ENCODE measurements at places on chromosomes 6 and 20.
A peak's percentile ranks its signal among the peaks of the same experiment; 100 is the strongest.

DNA sequence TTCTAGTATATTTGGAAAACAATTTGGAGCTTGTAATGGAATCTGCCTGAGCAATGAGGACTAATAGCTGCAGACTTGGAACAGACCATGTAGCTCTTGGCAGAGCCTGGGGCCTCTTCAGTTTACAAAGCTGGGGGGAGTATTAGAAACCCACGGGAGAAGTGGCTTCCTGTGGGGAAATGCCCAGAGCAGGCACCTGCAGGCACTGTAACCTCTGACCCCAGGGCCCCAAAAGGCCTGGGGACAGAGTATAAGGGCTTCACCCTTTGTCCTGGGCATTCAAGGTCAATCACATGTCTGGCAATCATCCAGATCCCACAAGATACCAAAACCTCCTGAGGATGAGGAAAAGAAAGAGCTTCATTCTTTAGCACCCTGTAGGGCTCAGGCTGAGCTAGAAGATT is 19.4 kb downstream of the PKIG start:
- no peak for DNase-seq

GRCh38 chr20:59385480-59385879 is 85.1 kb downstream of the EDN3 start:
- DNase-seq = no peak

GRCh38 chr6:85429346-85429745 is 20.5 kb upstream of the NT5E start:
- DNase-seq = no peak

GRCh38 chr6:16286151-16286522 is 47.8 kb downstream of the GMPR start:
- DNase-seq = peak; percentile 16

DNA sequence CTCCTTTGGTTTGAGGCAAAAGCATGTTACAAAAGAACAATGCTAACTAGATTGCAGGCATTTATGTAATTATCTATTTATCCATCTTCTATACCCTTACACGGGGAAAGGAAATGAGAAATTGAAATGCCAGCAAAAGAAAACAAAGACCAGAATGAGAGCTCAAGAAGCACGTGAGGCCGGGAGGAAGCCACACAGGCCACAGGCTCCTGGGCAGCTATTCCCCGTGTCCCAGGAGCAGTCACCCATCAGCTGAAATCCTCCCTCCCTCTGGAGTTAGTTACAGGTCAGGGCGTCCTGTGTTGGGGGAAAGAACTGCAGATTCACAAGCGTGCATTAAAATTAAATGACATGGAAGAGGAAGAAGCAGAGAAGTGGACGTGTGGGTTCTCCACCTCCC is 64.7 kb upstream of the RPS6KA2 start:
- no peak for DNase-seq

DNA sequence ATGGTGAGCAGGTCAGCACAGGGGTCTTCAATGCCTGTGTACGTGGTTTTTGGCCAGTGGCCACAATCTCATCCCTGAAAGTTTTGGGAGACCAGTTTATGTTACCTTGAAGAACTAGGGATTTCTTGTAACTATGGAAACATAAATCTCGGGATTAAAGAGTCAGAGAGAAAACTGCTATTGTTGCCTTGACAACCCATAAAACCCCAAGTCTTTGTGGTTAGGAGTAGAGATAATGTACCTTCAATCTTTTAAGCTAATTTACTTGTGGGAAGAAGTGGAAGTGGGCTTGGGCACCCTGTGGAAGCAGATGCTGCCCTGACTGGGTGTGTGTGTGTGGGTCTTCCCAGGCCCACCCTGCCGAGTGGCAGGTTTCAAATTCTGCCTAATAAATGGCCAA is 46.1 kb upstream of the ZNF831 start:
- no peak for DNase-seq

DNA sequence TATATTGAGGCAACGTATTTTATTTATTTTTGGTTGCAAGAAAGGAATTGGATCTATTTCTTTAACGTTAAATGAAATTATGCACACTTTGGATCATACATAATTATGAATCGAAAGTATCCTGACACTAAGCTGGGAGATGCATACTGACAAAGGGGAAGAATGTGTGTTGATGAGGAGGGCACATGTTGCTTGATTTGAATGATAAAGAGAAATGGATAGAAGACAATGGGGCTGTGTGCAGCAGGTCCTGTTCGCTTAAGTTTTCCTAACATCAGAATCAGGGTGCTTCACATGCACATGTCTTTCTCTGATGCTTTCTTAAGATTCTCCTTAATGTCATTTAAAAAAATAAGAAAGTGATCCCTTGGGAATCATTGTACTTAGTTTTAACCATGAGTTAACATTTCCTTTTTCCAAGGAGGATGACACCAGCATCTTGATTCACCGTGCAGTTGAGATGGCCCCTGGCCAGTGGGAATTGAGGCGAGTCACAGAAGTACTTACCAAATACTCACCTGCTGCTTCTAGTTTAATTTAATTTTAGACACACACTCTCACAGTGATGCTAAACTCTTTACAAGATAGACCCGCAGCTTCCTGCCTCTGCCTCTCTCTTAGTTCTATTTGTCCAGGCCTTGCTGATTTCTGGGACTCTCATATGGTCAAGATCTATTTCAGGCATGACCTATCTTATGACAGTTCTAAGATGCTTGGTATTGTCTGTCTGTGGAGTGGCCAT is 116.5 kb downstream of the CLIC5 start:
- DNase-seq = no peak
